Astrocyte of the spinal cord (primary cell): ENCODE measurements at places on chromosomes 1 and 21.
A peak's percentile ranks its signal among the peaks of the same experiment; 100 is the strongest.

GRCh38 chr1:105997516-105997915 is 1059.0 kb upstream of the PRMT6 start:
- no peak for DNase-seq

GRCh38 chr1:101245246-101245927 is 8.6 kb downstream of the S1PR1 start:
- DNase-seq = no peak

- peak; percentile 12 for DNase-seq
Measured at GRCh38 chr1:163824006-163824405, 502.3 kb downstream of the NUF2 start.

- DNase-seq = peak; percentile 80
Measured at GRCh38 chr1:221868593-221869303, 126.9 kb upstream of the DUSP10 start.

DNA sequence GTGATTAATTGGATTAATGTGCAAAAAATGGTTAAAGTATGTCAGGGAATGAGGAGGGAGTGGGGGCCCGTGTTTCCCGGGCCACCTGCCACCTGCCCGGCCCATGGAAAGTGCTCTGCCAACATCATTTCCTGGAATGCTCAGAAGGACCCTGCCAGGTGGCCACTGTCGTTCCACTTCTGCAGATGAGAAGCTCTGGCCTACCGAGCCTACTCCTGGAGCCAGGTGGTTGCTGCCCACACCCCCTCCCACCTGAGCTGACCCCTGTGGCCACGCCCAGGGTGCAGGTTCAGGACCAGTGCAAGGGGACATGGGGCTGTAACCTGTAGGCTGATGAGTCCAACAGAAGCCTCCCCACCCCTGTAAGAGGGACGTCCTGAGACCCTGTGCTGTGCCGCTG is 99.7 kb downstream of the PRDM16 start:
- DNase-seq = no peak
